Aorta (tissue), 5 donors: ENCODE measurements at places on chromosomes 1 and 21. TPM values are rescaled to one million over a fixed set of nuclear protein-coding genes. Genes with fewer than 3 reads are reported as not detected.
A peak's percentile ranks its signal among the peaks of the same experiment; 100 is the strongest.

DNA sequence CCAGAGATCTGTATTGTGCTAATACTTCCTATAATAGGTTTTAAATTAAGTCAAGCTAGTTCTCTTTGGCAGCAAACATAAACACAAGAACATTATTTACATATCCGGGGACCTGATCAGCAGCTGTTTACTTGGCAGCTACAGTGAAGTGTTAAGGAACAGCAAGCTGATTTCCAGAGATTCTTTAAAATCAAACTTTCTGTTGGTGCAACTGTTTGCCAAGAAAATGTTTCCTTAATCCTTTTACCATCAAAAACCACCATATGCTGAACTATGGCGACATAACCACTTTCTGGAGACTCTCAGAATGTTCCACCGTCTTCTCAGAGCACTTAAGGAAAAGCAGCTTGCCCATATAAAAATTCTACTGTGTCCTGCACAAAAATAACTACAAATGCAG is 107.0 kb upstream of the KRTAP19-8 start:
- H3K4me3 ChIP-seq = no peak overlapping the region
- H3K27ac ChIP-seq = no peak overlapping the region
- no peak for DNase-seq
- no peaks in the 10 kb centered on the region for H3K27me3 ChIP-seq
- no peaks in the 10 kb centered on the region for H3K4me1 ChIP-seq
- H3K36me3 ChIP-seq = no peaks in the 10 kb centered on the region

GRCh38 chr1:227869279-227869842 is 53.9 kb downstream of the PRSS38 start:
- no peak overlapping the region for H3K27ac ChIP-seq
- H3K4me1 ChIP-seq = no peaks in the 10 kb centered on the region
- H3K27me3 ChIP-seq = no peaks in the 10 kb centered on the region
- H3K36me3 ChIP-seq = no peaks in the 10 kb centered on the region

DNA sequence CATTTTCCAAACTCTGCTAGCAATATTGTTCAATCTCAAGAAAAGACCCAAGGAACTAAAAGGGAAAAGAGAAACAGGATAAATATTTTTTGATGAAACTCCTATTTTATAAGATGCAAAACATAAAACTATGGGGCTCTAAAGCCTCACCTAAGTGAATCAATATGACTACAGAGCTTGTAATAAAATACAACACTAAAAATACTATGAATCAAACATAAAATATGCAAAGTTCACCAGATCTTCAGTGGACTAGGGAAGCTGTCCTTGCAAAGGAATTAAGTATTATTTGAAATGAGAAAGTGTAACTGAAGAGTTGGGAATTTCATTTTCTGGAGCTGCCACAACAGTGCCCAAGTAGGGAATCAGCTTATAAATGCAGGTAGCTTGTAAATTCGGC is 124.5 kb downstream of the CRB1 start:
- H3K36me3 ChIP-seq = no peaks in the 10 kb centered on the region
- H3K4me1 ChIP-seq = no peaks in the 10 kb centered on the region
- H3K27ac ChIP-seq = no peak overlapping the region
- H3K27me3 ChIP-seq = peaks cover 2% of the 10 kb centered on the region
- no peak overlapping the region for H3K4me3 ChIP-seq

DNA sequence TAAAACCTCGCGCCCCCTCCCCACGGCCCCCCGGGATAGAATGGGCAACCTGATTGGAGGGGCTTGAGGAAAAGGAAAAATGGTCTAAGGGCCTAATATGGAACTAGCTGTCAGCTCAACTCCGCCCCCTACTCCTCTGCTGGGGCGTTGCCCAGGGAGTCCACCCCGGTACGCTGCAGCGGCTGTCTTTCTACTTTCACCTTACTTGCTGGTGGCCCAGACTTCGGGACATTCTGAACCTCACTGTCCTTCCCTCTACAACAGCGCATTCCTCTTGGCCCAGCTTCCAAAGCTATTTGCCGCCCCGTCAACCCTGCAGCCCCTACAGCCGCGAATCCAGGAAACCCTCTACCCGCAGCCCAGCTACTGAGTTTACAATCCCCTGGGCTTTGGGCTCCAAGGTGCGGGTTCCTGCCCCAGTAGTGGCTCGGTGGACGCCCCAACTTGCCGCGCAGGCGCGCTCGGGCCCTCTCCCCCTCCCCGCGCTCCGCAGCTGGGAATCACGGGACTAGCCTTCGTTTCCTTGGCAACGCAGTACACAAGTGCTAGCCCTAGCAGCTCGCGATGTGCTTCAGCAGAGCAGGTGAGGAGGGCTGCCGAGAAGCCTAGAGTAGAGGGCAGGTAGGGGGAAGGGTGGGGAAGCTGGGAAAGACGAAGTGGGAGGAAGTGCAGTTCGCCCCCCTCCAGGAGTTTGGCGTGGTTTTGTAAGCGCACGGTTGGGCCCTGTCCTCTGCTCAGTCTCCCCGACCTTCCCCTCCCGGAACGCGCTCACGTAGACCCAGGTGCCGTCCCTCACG is 55.6 kb downstream of the CHIA start:
- no peak overlapping the region for H3K27ac ChIP-seq
- H3K4me3 ChIP-seq = peak overlapping the region; percentile 4
- H3K36me3 ChIP-seq = no peaks in the 10 kb centered on the region
- peak; percentile 92 for DNase-seq

GRCh38 chr1:45356186-45356585 is 15.9 kb upstream of the MUTYH start:
- no peak overlapping the region for H3K4me3 ChIP-seq
- no peaks in the 10 kb centered on the region for H3K27me3 ChIP-seq
- H3K27ac ChIP-seq = no peak overlapping the region
- DNase-seq = no peak
- no peaks in the 10 kb centered on the region for H3K36me3 ChIP-seq

The ATAD3B gene
- 8.1 TPM for total RNA-seq

- no peak overlapping the region for H3K27ac ChIP-seq
- H3K4me1 ChIP-seq = no peaks in the 10 kb centered on the region
- H3K27me3 ChIP-seq = no peaks in the 10 kb centered on the region
These were observed 163.2 kb upstream of the NBPF11 start for GRCh38 chr1:148315071-148315811.
